ENCODE measurements at places on chromosomes 16 and 17.
A peak's percentile ranks its signal among the peaks of the same experiment; 100 is the strongest.

GRCh38 chr17:50953831-50954601 is 87.9 kb upstream of the TOB1 start:
- DNase-seq: no peak

GRCh38 chr16:79850348-79850747 is 249.8 kb upstream of the MAF start:
- no peak for DNase-seq

- DNase-seq: peak; percentile 91
Measured at GRCh38 chr16:57268804-57269800, 15.4 kb downstream of the PLLP start.

DNA sequence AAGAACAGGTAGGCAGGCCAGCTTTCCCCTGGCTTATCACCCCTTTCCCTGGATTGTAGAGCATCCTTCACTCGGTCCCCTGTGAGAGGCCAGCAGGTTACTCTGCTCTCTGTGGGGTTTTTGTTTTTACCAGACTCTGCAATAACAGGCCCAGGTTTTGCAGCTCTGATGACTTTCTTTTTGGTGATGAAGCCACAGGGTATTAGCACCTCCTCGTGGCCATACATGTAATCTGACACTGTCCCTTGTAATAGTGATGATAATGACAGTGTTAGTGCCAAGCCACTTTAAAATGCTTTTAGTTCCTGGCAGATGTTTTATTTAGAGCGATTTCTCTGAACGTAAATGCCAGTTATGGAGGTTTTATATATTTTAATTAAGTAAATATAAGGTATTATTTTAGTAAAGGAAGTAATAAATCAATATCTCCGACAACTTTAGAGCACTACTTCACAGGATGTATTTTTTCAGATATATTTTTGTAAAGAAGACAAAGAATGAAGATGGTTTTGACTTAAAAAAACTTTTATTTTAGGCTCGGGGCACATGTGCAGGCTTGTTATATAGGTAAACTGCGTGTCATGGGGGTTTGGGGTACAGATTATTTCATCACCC is 38.0 kb upstream of the CPHXL start:
- DNase-seq: peak; percentile 85

DNA sequence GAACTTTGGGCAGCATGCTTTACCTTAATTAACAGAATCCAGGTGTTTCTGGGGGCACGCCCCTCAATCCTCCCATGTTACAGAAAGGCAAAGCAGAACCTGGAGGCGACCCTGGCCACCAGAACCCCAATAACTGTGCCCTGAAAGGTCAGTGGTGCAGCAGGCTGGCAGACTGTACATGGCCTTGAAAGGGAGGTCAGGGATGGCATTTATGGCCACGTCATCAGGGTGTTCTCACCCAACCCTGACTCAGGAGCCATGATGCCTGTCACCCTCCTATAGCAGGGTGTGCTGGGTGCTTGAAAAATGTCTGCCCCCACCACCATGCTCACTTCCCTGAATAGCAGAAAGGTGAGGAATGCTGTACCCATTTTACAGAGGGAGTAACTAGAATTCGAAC is 177.7 kb downstream of the TMEM132E start:
- DNase-seq: no peak
